ENCODE measurements at places on chromosomes 5 and 9.

GRCh38 chr5:141958546-141959172 is 657 bp upstream of the PCDH12 start:
- DNase-seq = no peak

DNA sequence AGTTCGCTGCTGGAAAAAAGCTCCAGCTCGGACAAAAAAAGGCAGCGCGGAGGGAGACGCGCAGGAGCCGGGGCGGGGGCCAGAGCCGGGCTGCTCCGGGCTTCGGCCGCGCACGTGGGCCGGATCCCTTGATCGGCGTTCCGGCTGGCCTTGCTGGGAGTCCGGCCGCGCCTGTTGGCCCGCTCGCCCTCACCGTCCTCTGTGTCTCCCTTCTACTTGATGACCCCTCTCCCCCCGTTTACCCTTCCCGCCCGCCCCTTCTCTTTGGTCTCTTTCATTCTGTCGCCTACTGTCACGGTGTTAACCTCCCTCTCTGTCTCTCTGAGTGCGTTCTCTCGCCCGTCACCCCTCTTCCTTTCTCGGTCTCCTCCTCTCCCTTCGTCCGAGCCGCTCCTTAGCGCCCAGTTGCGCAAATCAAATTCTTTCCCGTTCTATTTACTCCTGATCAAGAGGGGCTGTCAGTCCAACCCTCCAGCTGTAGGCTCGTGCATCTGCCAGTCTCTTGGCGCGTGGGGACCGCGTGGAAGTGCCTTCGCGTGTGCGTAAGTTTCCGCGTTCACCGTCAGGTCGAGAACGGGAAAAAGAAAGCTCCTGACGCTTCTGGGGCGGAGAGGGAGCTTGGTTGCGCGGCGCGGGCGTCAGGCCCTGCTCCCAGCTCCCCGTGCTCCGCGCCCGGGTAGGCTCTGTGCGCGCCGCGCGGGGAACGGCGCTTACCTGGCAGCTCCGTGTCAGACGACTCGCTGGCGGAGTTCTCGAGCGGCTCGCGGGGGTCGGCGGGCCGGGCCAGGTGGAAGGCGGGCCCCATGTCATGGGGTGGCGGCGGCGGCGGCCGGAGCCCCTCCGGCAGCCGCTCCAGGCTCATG is 798 bp downstream of the PITX1 start:
- DNase-seq = no peak

DNA sequence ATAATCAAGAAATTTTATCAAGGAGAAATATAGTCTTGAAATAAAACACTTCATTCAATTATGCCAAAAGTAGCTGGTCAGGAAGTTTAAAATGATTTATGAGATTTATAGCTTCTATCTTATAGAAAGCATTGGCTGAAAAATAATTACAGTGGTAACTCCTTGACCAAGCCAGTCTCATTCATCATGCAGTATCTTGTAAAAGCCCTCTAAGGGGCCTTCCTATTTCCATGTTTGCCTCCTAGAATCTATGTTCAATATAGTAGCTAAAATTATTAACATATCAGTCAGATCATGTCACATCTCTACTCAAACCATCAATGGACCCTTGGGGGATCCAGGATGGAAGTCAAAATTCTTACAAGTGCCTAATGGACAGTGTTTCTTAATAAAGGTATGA is 393.4 kb upstream of the ST8SIA4 start:
- no peak for DNase-seq

GRCh38 chr5:160001457-160001856 is 7.5 kb upstream of the TTC1 start:
- peak; percentile 26 for DNase-seq

GRCh38 chr9:108100571-108100970 is 611.0 kb upstream of the KLF4 start:
- DNase-seq = no peak

DNA sequence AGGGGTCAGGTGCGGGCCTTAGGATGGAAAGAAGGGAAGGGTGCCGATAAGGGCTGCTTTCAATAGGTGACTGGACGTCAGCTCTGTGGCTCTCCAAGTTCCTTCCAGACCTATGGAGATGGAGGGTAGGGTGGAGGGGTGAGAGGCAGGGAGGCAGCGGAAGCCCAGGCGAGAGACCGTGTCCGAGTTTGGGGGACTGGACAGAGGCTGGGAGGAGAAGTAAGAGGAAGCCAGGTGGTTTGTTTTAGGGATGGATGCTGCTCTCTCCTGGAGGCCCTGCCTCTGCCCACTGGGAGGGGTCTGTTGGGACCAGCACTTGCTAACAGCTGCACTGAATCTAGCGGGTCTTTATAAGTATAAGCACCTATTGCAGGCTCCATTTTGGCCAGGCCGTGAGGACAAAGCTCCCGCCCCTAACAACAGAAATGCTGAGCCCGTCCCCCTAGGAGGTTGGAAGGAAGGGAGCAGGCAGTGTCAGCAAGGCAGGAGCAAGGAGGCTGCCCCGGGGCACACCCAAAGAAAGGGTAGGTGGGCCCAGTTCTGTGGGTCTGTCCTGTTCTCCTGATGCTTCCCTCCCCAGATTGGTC is 167.5 kb downstream of the DAB2IP start:
- no peak for DNase-seq

GRCh38 chr5:121152411-121152810 is 688.3 kb downstream of the PRR16 start:
- no peak for DNase-seq

DNA sequence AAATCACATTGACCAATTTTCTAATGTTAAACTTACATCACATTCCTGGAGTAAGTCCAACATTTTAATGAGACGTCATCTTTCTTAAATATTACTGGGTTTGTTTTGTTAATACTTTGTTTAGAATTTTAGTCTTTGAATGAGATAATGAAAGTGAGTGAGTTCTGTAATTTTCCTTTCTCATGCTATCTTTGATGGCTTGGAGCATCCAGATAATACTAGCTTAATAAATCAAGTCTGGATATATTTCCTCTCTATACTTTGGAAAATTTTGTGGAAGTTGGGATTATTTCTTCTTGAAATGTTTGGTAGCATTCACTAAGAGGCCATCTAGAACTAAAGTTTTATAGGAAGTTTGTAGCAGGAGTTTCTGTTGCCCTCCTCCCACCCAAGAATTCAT is 90.8 kb upstream of the IL7R start:
- DNase-seq = no peak

DNA sequence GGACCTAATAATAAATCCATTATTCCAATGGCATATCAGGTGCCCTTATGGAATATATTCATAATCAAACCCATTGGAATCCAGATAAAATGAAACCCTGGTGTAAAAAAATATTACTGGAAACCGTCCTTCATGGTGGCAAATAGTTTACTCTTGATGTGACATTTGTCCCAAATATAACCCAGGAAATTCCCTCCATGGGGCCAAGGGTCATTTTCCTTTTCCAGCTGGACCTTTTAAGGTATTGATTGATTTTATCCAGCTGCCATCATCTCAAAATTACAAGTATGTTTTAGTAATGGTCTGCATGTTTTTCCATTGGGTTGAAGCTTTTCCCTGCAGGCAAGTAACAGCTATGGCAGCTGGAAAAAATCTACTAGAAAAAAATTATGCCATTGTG is 8.4 kb upstream of the UGT3A1 start:
- DNase-seq = no peak

DNA sequence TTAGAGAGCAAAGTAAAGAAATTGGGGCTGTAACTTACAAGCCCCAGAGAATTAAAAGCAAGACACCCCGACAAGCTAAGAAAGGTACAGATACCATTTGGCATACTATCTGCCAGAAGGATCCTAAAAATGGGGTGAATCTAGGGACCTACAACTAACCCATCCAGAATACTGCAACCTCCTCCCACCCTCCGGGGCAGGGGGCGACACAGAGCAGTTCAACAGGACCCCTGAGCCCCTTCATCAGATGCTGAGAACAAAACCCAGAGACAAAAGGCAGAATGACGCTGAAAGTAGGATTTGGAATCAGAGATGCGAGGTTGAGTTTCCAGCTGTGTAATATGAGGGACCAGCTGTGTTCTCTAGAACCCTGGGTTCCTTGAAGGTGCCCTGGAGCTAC is 71.2 kb downstream of the EPB41L4B start:
- no peak for DNase-seq

DNA sequence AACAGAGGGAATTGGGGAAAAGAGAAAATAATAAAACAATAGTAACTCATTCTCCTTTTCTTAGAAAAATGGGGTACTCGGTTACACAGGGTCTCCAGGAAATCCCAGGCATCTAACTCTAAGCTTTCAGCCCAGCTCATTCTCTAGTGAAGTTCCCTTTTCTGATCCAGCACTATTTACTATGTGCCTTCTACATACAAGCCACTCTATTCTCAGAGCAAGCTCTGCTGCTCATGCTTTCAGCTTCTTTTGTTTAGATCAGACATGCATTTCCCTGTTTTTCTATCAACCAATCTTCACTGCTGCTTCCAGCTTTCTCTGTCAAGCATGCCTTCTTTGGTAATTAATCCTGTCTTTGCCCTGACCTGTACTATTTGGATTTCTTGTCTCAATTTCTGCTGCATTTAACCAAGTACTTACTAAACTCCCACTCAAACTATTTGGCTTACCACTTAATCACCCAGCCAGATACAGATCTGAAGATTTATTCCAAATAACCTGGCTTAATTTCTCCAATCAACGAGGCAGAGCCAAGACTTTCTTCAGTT is 25.3 kb downstream of the OSMR start:
- DNase-seq = no peak

GRCh38 chr5:80957031-80957761 is 3.0 kb upstream of the RASGRF2 start:
- no peak for DNase-seq

- no peak for DNase-seq
Measured at GRCh38 chr9:82363682-82364081, 375.1 kb downstream of the SPATA31D1 start.

- DNase-seq = no peak
Measured at GRCh38 chr5:96605144-96605837, 56.9 kb upstream of the CAST start.

DNA sequence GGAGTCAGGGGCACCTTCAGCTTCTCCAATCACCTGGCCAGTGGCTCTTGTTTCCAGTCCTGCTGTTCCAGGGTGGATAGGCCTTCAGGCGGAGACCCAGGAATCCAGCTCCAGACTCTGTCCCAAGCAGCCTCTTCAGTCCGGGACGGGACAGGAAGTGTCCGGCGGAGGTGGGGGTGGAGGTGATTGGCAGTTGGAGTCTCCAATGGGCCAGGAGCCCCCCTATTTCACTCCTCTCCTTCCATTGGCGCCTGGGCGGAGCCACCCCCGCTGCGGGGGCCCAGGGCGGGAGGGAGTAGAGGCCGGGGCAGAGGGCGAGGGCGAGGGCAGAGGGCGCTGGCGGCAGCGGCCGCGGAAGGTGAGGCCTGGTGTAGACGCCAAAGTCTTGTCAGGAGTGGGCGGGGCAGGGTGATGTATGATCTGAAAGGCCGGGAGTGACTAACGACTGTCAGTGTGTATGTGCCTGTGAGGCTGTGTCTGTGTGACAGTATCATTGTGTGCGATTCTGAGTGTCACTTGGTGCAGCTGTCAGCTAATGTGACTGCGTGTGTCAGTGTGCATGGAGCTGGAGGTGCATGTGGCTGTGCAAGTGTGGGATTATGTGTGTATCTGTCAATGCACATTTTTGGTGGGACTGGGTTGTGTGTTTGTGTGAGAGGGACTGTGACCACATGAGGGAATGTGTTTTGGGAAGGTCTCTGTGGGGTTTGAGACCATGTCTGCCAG is at the start of gene IL11RA:
TSS of gene IL11RA (plus strand) at position 310 of the 726 bp plus-strand sequence. CDS start 3,033 bp downstream, outside the sequence.
- peak; percentile 90 for DNase-seq

GRCh38 chr9:76691517-76692313 is 72.5 kb upstream of the PCA3 start:
- peak; percentile 38 for DNase-seq

- DNase-seq = no peak
Measured at GRCh38 chr9:6905850-6906375, 148.1 kb downstream of the KDM4C start.

DNA sequence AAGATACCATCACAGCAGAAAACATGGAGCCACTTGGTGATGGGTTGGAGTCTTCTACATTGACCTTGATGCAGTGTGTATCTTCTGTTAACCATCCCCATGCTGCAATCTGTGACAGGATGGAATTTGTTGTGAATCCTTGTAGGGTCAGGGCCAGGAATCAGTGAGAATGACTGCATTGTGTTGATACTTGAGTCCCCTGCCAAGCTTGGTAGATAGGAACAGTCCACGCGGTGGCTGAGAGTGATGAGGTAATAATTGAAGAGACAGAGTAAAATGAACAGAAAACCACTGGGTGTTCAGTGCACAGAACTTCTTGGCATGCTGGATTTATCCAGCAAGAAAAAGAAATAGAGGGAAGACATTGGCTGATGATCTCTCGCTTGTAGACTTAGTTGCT is 217.5 kb downstream of the MAN2A1 start:
- DNase-seq = no peak

DNA sequence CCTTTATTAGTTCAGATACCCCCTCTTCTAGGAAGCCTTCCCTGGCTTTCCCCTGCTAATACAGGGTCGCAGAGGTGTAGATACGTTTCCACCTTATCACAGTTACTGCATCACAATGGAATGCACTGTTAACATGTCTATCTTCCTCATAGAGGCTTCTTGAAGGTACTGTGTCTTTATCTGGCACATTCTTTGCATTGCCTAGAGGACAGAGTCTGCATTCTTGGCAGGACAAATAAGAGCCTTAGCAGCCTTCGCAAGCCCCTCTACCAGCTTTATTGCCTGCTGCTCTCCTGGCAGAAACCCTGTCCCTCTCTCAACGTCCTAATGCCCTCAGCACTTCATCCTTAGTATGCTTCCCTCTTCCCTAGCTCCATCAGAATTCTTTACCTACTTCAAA is 31.6 kb downstream of the SLC1A3 start:
- no peak for DNase-seq

DNA sequence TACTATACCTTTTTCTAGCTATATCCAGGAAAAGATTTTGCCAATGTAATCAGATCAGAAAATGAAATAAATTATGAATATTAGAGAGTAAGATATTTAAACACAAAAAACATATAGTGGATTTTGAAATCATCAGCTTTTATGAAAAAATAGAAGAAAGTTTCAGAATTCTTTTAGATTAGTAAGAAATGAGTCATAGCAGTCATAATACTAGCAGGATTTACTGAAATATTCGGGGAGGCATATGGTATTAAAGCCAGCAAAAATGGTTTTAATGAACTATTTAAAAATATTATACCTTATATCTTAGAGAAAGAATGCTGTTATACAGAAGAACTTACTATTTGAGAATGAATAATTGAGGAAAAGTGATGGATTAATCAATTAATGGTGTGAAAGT is 303.6 kb upstream of the NUDT12 start:
- DNase-seq = no peak

DNA sequence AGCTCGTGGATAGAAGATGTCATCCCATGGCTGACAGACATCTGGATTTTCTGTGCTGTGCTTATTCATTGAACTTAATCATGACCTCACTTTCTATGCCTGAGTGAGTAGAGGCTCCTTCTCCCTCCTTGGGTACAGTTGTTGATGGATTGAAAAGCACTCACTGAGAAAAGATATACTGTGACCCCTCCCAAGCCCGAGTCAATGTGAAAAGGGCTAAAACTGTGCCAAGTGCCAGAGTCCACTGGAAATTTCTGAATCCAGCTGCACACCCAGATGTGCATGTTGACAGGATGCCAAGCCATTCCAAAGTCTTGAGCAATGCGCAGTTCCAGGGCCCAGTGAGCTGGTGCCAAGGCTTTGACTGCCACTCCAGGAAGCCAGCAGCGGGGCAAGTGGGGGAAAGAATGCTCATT is 473.0 kb downstream of the NTRK2 start:
- peak; percentile 29 for DNase-seq
